ENCODE measurements at places on chromosomes 6 and 20.

DNA sequence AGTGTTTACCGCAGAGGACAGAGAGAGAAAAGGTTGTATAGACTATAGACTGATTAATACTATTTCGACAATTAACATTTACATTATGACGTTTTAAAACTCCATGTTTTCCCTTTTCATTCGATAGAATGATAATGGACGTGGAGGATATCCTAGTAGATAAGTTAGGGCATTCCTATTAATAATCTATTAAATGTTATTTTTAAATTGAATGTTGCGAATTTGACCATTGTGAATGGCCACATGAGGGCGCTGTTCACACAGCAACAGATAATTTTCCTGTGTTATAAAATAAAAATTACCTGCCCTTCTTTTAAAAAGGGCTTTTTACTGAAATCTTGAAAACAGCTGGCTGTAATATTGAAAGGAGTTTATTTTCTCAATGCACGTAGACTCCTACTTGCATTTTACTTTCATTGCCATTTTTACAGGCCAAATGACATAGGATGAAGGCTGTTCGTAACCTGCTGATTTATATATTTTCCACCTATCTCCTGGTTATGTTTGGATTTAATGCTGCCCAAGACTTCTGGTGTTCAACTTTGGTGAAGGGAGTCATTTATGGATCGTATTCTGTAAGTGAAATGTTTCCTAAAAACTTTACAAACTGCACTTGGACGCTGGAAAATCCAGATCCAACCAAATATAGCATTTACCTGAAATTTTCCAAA, 3.3 kb downstream of the ADGRB3 start:
- no peak for DNase-seq

DNA sequence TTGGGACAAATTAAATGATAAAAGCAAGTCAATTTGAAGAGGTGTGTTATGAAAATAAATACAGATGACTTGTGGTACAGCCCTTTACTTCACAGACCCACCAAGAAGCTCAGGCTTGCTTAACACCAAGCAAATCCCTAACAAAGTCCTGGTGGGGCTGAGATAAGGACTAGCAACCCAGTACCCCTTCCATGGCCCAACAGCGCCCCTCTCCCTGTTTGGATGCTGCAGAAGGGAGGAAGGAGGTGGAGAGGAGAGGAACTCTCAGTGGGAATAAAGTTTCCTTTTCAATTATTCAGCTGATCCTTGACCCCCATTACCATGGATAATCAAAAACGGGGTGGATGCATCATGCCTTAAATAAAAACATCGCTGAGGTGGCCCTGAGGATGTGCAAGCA, 4.5 kb upstream of the ZNF831 start:
- DNase-seq = no peak

DNA sequence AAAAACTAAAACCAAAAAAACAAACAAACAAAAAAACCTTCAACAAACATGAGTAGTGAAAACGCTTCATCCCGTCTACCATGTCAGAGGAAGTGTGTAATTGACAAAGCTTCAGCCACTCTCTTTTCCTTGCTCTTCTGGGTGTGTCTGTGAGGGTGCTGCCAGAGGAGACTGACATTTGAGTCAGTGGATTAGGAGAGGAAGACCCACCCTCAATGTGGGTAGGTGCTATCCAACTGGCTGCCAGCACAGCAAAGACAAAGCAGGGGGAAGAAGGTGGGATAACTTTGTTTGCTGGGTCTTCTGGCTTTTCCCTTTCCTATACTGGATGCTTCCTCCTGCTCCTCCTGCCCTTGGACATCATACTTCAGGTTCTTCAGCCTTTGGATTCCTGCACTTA, 145.6 kb downstream of the TASP1 start:
- no peak for DNase-seq

- no peak for DNase-seq
These were observed 131.8 kb downstream of the FOXA2 start for GRCh38 chr20:22452442-22453011.

GRCh38 chr6:42898891-42899361, 16.9 kb upstream of the PTCRA start:
- DNase-seq = no peak
